HFF-Myc (cell line): ENCODE measurements at places on chromosomes 4 and X.

GRCh38 chr4:8534129-8534528, 46.1 kb upstream of the GPR78 start:
- DNase-seq: no peak

DNA sequence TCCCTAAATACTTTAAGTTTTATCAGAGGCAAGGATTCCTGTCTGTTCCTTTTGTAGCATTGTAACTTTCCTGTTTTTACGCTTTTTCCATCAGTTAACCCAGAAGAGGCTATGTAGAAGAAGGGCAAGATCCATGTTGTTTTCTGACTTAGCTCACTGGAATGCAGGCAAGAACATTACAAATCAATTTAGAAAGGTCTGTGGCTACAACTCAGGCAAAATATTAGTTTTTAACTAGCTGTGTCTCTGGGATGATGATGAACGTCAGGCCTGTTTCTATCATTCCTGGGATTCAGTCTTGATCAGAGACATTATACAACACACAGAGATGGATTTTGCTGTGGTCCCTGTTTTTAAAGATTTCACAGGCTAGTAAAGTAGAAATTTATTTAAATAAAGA, 813.0 kb upstream of the POU3F4 start:
- no peak for DNase-seq

DNA sequence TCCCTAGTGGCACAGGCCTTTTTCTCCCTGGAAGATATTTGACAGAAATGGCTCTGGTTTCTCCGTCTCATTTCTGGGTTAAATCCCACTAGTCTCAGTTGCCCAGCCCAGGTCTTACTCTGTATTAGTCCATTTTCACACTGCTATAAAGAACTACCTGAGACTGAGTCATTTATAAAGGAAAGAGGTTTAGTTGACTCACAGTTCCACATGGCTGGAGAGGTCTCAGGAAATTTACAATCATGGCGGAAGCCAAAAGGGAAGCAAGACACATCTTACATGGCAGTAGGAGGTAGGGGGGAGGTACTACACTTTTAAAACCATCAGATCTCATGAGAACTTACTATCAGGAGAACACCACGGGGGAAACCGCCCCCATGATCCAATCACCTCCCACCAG, 81.9 kb downstream of the FHDC1 start:
- no peak for DNase-seq

GRCh38 chr4:182807346-182807745, 109.8 kb downstream of the DCTD start:
- no peak for DNase-seq

DNA sequence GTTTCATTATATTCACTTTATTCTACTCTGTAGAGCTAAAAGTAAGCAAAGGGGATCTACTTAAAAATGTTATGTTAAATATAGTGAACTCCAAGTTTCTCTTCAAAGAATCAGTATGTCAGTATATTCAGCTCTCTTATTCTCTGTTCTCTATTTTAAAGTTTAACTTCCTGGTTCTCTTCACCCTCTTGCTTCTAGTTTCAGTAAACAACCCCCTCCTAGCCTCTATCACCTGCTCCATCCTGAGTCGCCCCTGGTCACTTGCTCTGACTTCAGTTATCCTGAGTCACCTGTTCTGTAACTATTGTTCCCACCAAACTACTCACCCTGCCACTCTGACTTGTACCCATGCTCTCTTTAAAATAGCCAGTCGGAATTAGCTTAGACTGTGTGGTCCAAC, 180.9 kb upstream of the AADAT start:
- no peak for DNase-seq

DNA sequence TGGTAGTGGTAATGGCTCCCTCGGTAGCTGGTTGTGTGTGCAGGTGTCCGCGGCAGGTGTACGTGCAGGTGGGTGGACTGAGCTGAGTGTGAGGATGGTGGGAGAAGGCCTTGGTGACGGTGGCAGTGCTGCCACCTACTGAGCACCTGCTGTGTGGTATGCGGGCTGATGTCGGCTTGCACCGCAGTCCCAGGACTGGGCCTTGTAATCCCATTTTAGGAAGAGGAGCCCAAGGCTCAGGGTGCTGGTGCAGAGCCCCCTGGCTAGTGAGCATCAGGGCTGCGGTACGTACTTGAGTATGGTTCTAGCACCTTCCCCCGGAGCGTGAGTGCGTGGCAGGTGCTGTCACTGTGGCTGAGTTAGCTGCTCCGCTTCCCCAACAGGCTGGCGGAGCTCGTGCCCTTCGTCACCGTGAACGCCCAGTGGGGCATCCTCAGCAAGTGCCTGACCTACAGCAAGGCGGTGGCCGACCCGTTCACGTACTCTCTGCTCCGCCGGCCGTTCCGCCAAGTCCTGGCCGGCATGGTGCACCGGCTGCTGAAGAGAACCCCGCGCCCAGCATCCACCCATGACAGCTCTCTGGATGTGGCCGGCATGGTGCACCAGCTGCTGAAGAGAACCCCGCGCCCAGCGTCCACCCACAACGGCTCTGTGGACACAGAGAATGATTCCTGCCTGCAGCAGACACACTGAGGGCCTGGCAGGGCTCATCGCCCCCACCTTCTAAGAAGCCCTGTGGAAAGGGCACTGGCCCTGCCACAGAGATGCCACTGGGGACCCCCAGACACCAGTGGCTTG, 5.7 kb upstream of the CPZ start:
- no peak for DNase-seq

- no peak for DNase-seq
Observed at GRCh38 chr4:124537971-124538370, 174.6 kb downstream of the ANKRD50 start.

- DNase-seq: no peak
Observed at GRCh38 chr4:48746608-48747362, 33.3 kb downstream of the FRYL start.

DNA sequence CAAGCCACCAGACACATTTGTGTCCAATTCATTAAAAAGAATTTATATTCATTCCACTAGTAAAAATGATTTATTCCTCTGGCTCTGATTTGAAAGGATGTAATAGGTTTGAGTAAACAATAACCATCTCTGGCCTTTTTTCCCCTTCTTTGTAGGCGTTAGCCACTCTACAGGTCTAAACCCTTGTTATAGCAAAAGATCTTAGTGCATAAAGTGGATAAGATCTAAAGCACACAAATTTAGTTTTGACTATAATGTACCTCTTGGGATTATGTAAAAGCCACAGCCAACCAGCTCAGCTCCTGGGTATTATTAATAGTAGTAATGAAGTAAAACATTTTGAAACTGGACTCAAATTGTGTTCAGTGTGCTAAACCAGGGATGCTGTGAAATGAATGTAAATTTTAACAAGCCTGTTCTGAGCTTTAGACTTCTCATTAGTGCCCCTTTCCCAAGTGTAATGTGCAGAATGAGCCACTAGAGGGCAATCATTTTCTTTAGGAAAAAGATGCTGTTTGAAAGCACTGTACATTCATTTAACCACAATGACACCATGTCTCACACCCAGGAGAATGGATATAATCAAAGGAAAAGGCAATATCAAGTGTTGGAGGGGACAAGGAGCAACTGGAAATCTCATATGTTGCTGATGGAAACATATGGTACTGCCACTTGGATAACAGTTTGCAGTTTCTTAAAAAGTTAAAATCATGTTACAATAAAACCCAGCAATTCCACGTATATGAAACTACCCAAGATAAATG, 69.7 kb downstream of the KLHL8 start:
- peak; percentile 70 for DNase-seq

DNA sequence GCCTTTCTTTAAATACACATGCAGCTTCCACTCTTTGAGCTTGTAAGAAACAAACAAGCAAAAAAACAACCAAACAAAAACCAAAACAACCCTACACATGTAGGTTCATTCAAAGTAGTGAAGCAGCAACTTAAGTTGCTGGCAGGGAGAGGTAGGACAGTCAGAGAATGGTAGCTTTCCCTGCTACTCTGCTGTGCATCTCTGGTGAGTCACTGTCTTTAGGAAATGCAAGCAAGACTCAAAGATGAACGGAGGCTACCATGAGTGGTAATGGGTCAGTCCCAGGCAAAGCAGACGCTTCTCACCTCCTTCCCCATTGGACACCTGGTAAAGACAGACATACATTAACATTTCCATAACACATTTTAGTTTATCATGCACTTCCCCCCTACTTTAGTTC, 43.2 kb downstream of the PGRMC2 start:
- DNase-seq: no peak

DNA sequence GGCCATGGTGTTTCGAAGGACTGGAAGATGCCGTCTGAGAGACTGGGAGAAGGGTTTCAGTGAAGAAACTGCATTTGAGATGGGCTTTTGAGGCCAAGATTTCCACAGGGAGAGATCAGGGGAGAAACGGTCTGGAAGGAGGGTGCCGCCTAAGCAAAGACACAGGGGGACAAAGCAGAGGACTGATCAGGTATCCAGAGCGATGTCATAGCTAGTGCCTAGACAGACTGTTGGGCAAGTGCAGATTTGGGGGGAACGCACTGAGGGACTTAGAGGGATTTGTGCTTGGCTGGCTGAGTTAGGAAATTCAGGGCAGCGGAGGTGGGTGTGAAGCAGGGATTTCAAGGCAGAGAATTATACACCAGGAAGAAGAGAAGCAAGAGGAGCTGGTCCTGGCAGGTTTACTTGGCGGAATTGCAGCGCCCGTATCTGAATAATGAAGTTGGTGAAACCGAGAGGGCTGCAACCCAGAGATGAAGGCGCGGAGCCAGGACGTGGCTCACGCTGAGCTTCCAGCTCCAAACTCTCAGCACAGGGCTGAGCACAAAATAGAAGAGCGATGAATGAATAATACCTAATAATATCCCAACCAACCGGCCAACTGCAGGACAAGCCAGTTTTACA, 106.9 kb downstream of the MAML3 start:
- DNase-seq: no peak

DNA sequence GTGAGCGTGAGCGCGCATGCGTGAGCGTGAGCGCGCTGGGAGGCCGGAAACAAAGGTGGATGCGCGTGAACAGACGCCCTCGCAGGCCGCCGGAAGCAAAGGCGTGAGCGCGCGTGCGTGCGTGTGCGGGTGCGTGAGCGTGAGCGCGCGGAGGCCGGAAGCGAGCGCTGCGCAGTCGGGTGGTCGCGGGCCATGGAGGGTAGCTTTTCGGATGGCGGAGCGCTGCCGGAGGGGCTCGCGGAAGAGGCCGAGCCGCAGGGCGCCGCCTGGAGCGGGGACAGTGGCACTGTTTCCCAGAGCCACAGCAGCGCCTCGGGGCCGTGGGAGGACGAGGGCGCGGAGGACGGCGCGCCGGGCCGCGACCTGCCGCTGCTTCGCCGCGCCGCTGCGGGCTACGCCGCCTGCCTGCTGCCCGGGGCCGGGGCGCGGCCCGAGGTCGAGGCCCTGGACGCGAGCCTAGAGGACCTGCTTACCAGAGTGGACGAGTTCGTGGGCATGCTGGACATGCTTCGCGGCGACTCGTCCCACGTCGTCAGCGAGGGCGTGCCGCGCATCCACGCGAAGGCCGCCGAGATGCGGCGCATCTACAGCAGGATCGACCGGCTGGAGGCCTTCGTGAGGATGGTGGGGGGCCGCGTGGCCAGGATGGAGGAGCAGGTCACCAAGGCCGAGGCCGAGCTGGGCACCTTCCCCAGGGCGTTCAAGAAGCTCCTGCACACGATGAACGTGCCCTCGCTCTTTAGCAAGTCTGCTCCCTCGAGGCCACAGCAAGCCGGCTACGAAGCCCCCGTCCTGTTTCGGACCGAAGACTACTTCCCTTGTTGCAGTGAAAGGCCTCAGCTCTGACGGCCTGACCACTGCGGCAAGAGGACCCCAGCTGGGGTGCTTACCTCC, at the start of gene BLOC1S4:
BLOC1S4 (plus strand) TSS at position 157 of the 894 bp plus-strand sequence; CDS start at position 193, 36 bp downstream.
- peak; percentile 77 for DNase-seq

DNA sequence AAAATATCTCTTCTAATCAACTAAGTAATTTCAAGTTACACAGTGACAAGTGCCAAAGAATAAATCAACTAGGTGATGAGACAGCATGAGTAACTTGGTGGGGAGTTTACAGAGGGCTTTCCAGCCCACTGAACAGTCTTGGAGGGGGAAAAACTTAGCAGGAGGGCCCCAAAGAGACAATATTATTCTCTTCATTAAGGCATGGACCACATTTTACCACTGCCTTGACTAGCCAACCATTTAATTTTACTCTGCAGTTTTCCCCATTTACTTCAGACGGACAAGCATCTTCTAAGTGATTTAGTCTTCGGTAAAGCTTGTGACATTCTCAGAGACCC, 25.3 kb upstream of the GATB start:
- DNase-seq: no peak

DNA sequence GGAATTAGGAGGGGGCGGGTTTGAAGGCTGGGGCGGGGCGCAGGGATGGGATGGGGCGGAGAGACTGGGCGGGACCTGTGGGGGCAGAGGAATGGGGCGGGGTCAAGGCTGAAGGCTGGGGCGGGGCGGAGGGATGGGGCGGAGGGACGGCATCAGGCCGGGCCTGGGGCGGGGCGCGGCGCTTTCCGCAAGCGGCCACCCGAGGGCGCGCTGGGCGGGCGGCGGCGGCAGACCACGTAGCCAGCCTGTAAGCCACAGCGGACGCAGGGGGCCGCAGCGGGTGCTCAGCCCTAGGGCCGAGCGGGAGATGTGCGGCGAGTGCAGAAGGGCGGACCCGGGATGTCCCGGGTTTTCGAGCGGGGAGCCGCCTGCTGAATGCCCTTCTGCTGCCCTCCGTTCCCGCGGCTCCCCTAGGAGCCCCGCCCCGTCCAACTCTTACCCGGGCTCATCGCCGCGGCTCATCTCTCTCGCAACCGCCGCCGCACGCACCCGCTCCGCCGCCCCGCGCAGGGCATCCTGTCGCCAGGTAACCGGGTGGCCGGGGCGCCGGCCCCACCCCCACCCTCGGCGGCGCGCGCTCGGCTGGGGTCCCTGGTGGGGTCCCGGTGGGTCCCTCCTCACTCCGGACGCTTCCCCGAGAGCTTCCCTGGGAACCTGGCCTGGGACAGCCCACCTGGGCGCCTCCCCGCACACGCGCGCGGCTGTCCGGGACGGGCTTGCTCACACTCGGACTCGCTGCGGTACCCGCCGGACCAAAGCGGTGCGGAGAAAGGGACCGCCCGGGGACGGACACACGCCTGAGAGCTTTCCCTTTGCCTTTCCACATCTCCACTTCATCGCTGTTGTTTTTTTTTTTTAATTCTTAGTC, at the start of gene CCDC110:
CCDC110 (minus strand) TSS at position 499 of the 868 bp plus-strand sequence; CDS start at position 449, 50 bp downstream.
- DNase-seq: peak; percentile 77

DNA sequence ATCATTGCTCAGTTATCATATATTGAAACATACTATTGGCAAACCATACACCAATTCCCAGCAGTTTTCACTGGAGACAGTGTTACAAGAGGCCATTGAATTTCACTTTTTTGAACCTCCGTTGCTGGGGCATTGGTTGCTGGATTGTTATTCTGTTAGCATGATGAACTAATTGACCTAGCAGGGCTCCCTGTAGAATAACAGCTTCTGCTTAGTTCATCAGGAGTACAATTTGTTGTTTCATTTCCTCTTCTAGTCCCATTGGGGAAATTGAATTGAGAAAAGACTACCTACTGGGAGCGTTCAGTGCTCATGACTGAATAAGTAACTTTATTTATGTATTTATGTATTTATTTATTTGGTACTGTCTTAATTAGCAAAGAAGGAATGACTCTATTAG, 151.6 kb downstream of the SLIT2 start:
- DNase-seq: no peak

- DNase-seq: peak; percentile 38
Observed at GRCh38 chr4:32858971-32859370, 2138.8 kb downstream of the PCDH7 start.

GRCh38 chr4:183834252-183834651, 70.9 kb upstream of the STOX2 start:
- no peak for DNase-seq

- DNase-seq: no peak
Observed at GRCh38 chr4:182745237-182745636, 171.9 kb downstream of the DCTD start.

GRCh38 chr4:876780-877179, 50.9 kb upstream of the CPLX1 start:
- DNase-seq: no peak
